ENCODE measurements at places on chromosomes 11 and 22. TPM values are rescaled to one million over a fixed set of nuclear protein-coding genes. Genes with fewer than 3 reads are reported as not detected.

PNPLA5 gene
- total RNA-seq = not detected

DNAJB13 gene
- total RNA-seq = 0.18 TPM

MYO7A gene
- 0.16 TPM for total RNA-seq

MRGPRX3 gene
- total RNA-seq = not detected

TUBA8 gene
- total RNA-seq = 1.5 TPM

SLC22A12 gene
- not detected for total RNA-seq

PHRF1 gene
- total RNA-seq = 44.3 TPM

APOA4 gene
- not detected for total RNA-seq

MUC6 gene
- total RNA-seq = not detected

BET1L gene
- 44.0 TPM for total RNA-seq

RFPL1 gene
- total RNA-seq = not detected

DNA sequence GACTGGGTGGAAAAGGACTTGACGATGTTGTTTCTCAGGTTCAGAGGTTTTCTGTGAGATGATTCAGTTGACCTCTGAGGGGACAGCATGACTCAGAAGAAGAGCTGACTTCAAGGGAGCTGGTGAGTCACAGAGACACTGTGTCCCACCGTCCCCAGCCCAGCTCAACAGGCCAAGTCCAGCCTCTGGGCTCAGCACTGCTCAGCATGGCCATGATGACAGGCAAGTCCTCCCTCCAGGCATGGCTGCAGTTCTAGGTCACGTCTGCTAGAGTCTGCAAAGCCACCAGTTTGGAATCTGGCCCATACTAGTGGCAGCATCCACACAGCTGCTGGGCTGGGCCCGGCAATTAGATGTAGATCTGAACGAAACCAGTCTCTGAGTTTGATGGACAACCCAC is 12.9 kb downstream of the TRIM29 start:
- DNase-seq = no peak

- no peak for DNase-seq
Measured at GRCh38 chr11:112543390-112543789, 282.7 kb upstream of the PLET1 start.

GRCh38 chr11:108137212-108137611 is 15.8 kb downstream of the ACAT1 start:
- DNase-seq = no peak

GRCh38 chr11:45045683-45046471 is 95.2 kb upstream of the TP53I11 start:
- no peak for DNase-seq

- no peak for DNase-seq
Measured at GRCh38 chr11:110921742-110922521, 209.7 kb upstream of the ARHGAP20 start.

DNA sequence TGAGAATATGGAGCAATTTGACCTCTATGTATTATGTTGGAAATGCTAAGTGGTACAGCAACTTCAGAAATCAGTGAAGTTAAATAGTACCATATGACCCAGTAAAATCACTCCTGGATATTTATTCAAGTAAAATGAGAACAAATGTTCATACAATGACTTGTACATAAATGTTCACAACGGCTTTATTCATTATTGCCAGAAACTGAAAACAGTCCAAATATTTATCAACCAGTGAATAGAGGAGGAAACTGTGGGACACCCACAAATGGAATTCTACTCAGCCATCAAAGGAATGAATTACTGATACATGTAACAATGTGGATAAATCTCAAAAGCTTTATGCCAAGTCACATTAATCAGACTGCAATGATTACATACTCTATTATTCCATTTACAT is 416.3 kb downstream of the AASDHPPT start:
- no peak for DNase-seq

GRCh38 chr11:72229925-72230763 is 5.6 kb downstream of the INPPL1 start:
- DNase-seq = no peak

DNA sequence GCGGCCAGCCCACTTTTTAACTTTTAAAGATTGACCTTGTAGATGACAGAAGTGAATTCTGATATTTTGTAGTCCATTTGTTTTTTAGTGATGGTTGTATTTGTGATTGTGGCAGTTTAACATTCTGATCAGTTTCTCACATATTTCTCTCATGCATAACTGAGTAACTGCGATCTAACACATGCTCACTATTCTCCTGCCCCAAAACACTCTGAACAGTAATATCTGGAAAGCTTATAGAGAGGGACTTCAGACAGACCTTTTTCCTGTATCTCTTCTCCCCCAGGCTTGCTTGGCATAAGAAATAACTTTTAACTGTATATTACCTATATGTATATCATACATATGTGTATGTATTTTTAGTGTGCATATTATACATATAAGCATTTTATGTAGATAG is 37.3 kb upstream of the MYO18B start:
- no peak for DNase-seq

- DNase-seq = no peak
Measured at GRCh38 chr22:48949375-48950149, 878.1 kb downstream of the BRD1 start.

DNA sequence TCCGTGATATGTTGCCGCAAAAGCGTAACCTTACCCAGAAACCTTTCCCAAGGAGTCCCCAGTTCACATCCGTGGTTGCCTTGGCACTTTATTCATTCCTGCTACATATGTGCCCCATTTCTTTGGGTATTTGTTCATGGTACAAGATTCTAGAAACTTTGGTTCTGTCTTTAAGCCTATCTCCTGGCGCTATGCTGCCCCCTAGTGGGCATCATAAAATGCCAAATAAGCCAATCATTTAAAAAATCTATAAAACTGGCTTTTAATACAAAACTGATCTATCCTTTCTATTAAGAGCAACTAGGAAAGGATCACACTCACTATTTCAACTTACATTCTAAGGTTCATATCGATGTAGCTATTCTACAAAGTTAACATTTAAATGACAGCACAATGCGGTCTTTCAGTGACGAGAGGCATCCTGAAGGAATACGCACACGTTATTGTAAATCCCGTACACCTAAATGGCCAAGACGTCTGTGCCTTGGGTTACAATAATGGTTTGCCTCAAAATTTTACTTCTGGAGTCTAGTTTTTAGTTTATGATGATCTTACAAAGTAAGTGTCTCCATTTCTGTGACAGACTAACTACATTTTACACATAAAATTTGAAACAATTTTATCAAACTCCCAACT is 16.2 kb downstream of the PIWIL3 start:
- peak; percentile 31 for DNase-seq

GRCh38 chr11:111329306-111330204 is 31.2 kb downstream of the POU2AF3 start:
- no peak for DNase-seq

DNA sequence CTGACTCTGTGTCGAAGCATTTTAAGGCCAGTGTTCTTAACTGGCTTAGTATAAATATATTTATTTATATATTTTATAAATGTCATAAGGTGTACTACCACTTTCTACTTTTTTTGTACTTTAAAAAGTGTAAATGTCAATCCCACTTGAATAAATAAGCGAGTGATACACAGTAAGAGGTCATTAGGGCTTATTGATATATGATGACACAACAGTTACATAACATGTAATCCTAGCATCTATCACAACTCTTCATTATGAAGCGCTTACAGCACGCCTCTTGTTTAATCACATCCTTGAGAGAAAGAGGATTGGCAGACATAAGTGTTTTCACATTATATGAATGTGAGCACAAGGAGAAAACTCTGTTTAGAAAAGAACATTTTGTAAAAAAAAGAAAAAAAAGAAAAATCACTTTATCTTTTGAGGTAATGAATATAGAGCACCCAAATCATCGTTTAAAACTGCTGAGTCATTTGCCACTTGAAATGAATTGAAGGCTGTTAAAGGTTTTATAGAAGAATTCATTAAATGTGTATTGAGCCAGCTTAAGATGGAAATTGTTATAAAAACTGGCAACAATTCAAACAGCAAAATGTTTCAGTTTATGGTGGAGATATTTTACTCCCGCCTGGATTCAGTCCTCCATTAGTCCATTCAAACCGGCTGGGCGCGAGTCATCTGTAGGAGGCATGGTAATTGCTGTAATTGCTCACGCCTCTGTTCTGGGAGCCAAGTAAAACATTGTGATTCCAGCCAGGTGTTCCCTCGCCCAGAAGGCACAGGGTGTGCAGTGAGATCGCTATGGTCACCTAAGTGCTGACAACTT is 627.3 kb upstream of the KIRREL3 start:
- no peak for DNase-seq

GRCh38 chr11:47127213-47127612 is 49.5 kb downstream of the ARFGAP2 start:
- no peak for DNase-seq

- no peak for DNase-seq
Measured at GRCh38 chr11:89625171-89625570, 84.9 kb upstream of the TRIM77 start.

- no peak for DNase-seq
Measured at GRCh38 chr11:71179877-71180605, 72.3 kb downstream of the SHANK2 start.

DNA sequence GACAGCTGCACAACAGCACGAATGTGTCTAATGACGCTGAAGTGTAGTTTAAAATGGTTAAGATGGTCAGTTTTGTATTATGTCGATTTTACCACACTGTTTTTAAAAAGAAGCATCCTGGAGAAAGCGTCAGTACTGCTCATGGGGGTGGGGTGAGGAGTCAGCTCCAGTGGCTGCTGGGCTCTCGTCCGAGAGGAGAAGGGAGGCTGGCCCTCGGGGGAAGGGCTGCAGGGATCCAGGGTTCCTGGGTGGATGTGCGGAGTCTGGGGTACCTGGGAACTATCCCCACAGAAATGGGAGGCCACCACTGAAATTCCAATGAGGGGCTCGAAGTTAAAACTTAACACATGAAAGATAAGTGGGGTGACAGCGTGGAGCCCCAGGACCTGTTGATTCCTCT is 11.9 kb downstream of the C11orf21 start:
- DNase-seq = no peak

GRCh38 chr11:12958986-12959385 is 50.1 kb upstream of the RASSF10 start:
- no peak for DNase-seq

- no peak for DNase-seq
Measured at GRCh38 chr22:49514641-49515040, 313.0 kb downstream of the BRD1 start.

DNA sequence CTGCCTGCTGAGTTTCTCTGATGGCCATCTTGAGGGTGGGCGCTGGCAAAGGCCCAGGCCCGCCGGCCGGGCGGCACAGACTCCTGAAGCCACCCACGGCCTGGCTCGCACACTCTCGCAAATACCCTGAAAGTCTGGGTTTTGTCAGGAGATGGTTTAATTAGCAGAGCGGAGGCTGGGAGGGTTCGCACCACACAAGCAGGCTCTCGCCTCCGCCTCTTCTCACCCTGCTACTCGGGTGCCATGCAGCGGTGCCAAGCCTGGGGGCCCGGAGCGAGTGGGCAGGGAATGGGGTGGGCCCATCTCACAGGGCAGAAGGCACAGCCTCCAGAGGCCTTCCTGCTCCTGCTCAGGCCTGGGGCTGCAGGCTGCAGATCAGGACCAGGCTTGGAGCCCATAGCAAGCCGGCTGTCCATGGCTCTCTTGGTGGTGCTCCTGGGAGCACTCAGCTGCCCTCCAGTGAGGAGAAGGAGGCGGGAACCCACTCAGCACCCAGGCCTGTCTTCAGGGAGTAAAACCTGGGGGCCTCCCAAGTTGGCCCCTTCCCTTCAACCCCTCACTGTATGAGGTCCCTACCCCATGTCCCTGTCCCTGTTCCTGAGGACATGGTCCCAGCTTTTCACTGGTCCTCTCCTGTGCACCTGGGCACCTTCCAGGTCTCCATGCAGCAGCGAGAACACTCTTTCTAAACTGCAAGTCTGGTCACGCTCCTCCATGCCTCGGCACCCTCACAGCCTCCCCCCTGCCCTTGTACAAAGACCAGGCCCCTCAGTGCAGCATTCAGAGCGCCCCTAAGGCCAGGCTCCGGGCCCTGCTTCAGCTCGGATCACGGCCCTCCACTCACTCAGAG is 62.0 kb downstream of the FLRT1 start:
- DNase-seq = no peak

DNA sequence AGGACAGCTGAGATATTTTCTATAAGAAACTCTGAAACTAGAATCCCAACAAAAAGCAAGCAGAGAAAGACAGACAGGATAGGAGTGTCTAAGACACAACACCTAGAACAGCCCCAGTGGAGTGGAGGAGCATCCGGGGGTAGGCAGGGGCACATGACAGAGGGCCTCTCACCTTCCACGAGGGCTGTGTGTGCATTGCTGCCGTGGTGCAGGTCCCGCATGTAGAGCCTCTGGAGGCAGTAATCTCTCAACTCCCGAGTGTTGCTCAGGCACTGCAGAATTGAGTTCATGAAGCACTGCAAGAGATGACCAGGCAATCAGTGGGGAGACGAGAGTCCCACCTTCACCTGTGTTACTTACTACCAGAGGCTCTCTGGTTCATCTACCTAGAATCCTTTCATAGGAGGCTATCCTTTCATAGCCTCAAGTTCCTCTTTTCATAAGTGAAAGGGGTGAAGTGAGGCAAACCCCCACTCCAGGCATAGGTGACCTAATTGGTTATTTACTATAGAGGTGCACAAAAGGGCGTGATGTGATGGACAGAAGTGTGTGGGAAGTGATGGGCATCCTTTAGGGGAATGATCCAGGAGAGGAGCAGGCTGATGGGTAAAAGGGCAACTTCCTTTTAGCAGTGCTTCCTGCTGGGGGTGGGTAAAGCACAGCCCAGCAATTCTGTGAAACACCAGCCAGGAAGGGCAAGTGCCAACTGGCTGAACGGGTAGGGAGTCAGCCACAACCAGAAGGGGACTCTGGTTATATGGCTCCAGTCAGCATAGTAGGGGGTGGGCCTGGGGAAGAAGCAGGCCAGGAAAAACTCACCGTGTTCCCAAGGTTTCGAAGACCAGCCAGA is 13.1 kb upstream of the MFRP start:
- no peak for DNase-seq

DNA sequence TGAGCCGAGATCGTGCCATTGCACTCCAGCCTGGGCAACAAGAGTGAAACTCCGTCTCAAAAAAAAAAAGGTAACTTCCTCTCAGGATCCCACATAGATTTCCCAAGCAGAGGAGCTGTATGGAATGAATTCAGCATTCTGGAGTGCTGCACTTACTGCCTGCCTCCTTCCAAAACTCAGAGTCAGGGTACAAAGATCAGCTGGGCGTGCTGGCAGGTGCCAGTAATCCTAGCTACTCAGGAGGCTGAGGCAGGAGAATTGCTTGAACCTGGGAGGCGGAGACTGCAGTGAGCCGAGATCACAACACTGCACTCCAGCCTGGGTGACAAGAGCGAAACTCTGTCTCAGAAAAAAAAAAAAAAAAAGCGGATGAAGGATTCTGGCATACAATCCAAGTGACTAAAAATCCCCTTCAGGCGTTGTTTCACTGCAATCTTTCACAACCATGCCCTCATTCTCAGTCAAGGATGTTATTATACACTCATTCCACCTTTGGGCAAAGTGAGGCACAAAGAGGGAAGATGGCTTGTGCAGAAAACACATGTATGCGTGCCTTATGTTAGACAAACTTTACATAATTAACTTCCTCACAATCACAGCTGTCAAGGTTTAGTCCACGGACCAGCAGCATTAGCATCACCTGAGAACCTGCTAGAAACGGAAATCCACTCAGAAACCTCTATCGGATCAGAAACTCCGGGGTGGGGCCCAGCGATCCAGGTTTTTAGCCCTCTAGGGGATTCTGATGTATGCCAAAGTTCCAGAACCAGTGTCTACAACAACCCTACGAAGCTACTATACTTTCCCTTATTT is 1.1 kb upstream of the NOL12 start:
- DNase-seq = no peak

- DNase-seq = no peak
Measured at GRCh38 chr11:73047773-73048371, 94.2 kb downstream of the FCHSD2 start.

GRCh38 chr11:665704-666281 is 28.7 kb downstream of the DRD4 start:
- DNase-seq = no peak

All from activated naive CD8-positive, alpha-beta T cell treated with anti-CD3 and anti-CD28 coated beads for 36 hours (primary cell).